Stimulated activated CD4-positive, alpha-beta T cell treated with anti-CD3 and anti-CD28 coated beads, TNF-alpha, amount 100 ng/mL, for 48 hours (primary cell): ENCODE measurements at places on chromosomes 2 and 18.

- DNase-seq, result no peak
These were observed 605.2 kb downstream of the NR4A2 start for GRCh38 chr2:155727187-155727895.

GRCh38 chr2:209663139-209663538, 108.5 kb upstream of the UNC80 start:
- DNase-seq, result no peak

DNA sequence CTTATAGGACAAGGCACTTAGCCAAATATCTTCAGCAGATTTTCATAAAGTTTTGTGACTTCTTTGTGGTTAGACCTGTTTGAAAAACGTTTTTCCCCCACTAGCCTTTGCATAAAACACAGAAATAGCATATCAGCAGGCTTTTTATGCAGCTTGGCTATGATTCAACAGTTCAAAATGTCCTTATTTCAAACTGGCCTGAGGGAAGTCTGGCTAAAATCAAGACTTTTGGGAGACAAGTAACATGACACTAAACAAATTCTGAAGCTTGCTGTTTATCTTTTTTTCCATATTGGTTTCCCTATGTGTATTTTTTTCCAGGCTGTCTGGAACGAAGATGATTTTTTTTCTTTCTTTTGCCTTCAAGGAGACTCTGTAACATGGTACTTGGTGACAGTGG, 95.1 kb upstream of the L3MBTL4 start:
- no peak for DNase-seq

DNA sequence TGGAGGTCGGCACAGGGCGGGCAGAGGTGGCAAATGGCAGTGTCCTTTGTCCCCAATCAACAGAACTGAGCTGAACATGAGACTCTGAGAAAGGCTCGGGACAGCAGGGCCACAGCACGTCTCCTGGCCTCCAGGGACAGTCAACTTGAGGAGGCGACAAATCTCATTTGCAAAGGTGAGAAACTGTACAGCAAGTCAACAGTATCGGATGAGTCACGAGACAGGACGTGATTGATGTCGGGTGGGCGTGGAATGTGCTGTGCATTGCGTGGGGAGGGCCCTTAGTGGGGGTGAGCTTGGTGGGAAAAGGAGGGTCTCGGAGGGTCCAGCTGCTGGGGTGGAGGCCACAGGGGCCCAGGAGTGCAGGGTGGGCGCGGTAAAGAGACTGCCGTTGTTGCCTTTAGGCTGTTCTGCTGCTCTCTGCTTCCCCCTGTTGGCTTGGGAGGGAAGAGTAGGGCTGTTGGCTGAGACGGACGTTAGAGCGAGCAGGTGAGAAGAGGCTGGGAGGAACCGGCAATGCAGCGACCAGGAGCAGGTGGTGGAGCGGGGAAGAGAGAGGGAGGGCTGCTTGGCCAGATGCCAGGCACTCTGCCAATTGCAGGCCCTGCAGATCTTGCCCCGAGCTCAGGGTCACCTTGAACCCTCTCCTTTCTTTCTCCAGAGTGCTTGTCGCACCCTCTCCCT, 164.3 kb downstream of the BCL2 start:
- DNase-seq, result peak; percentile 83

DNA sequence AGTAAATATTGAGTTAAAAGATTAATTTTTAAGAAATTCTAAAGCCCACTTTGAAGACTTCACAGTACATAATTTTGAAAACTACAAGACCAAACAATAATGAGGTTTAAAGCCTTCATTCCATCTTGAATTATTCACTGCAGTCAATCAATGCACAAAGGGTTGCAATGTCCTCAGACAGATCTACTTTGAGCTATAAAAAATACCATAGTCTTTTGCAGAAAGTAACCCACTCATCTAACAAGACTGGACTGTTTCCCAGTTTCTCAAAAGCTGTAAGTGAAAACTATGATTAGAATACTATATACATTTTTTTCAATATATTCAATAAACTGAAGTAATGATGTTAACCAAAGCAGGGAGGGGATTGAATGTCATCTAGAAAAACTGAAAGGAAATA, 10.2 kb upstream of the RBM43 start:
- DNase-seq, result no peak

DNA sequence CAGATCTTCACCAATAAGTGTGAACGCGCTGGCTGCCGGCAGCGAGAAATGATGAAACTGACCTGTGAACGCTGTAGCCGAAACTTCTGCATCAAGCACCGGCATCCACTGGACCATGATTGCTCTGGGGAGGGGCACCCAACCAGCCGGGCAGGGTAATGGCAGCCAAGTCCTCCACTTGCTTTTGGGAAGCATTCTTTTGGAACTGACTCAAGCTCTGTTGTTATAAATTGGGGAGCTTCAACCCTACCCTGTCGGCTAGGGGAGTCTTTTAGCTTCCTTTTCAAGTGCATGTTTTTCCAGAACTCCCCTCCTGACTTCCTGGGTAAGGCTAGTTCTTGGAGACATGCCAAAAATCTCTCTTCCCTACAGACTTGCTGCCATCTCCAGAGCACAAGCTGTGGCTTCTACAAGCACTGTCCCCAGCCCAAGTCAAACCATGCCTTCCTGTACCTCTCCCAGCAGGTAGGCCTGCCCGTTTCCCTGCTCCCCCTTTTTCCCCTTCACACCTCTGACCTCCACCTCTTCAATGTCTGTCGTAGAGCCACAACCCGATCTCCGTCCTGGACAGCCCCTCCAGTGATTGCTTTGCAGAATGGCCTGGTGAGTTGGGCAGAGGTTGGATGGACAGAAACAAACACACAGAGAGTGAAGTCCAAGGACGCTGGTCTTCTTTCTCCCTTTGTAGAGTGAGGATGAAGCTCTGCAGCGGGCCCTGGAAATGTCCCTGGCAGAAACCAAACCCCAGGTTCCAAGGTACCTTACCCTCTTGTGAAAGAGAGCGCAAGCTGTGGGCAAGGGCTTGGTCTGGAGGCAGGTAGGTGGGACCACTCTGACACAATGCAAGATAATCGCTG, 1.5 kb downstream of the ZFAND2B start:
- no peak for DNase-seq

- no peak for DNase-seq
These were observed 14.6 kb upstream of the NPPC start for GRCh38 chr2:231940795-231941194.

DNA sequence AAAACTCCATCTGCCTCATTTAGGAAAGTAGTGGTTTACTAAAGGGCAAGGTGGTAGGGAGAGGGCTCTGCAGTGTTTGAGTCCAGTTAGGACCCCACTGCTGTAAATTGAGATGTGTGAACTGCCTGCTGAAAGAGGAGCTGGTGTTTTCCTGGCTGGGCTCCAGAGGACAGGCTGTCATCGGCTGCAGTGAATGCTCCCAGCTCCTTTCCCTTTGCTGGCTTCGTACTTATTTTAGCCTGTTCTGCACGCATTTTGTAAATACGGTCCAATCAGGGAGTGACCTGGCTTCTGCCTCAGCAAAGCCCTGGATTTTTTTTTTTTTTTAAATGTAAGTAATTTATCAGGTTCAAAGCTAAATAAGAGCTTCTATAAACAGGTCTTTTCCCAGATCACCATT, 37.5 kb downstream of the SLC4A3 start:
- DNase-seq, result no peak

DNA sequence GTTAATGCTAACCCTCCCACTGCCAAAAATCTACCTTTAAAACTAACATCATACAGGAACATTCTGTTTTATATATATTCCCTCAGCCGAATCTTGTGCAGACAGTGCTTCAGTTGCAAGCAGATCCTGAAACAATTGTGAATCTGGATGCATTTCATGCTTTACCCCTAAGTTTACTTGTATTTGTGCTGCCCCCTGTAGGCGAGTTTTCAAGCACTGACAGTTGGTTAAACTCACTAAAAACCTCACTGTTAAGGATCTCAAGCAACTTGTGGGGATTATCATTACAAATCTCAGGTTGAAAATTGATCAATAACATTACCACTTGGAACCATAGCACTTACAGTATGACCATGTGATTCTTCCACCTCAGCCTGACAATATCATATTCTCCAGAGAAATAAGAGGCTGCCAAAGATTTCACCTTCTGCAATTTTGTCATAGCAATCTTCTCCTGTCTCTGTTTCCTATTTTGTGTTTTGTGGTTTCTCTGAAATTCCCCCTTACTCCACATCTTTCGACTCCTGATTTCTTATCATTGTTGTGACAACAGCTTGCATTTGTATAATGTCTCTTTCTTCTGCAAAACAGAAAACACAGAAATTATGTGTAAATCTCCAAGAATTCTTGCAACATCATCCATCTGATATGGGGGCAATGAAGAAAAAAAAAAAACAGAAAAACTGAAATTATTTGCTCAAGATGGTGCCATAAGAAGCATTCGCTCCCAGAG, 354.6 kb upstream of the SETBP1 start:
- no peak for DNase-seq

- no peak for DNase-seq
These were observed 22.8 kb upstream of the PXDN start for GRCh38 chr2:1766851-1767811.

DNA sequence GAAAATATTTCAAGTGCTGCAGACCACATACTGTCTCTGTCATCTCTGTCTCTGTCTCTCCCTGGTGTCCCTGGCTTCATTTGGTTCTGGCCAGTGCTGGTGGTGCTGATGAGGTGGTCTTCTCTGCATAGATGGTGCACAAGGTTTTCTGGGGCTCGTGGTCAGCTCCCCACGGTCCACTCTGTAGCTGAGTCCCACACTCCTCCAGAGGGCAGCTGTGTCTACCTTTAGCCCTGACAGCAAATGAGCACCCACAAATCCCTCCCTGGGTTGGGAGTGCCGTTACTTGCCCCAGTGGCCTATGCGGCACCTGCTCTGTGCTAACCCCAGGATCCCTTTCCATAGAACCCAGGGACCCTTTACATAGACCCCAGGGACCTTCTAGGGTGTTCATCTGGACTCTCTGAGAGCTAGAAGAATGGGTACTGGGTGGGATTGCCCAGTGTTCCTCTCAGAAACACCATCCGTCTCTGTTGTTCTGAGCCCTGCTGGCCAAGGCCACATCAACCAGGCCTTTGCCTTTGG, 129.3 kb downstream of the CAPN13 start:
- DNase-seq, result no peak

- DNase-seq, result no peak
These were observed 77.5 kb downstream of the VSNL1 start for GRCh38 chr2:17617955-17618354.

GRCh38 chr2:176122683-176123410, at the start of gene HOXD9:
Gene HOXD9 (plus strand): TSS chr2:176122719. CDS start chr2:176122769, 50 bp downstream.
- no peak for DNase-seq

GRCh38 chr18:26719896-26720295, 145.6 kb downstream of the AQP4 start:
- DNase-seq, result no peak
